ENCODE measurements at places on chromosomes 11 and 22.

GRCh38 chr11:8698379-8698851, 15.8 kb downstream of the RPL27A start:
- DNase-seq = no peak

DNA sequence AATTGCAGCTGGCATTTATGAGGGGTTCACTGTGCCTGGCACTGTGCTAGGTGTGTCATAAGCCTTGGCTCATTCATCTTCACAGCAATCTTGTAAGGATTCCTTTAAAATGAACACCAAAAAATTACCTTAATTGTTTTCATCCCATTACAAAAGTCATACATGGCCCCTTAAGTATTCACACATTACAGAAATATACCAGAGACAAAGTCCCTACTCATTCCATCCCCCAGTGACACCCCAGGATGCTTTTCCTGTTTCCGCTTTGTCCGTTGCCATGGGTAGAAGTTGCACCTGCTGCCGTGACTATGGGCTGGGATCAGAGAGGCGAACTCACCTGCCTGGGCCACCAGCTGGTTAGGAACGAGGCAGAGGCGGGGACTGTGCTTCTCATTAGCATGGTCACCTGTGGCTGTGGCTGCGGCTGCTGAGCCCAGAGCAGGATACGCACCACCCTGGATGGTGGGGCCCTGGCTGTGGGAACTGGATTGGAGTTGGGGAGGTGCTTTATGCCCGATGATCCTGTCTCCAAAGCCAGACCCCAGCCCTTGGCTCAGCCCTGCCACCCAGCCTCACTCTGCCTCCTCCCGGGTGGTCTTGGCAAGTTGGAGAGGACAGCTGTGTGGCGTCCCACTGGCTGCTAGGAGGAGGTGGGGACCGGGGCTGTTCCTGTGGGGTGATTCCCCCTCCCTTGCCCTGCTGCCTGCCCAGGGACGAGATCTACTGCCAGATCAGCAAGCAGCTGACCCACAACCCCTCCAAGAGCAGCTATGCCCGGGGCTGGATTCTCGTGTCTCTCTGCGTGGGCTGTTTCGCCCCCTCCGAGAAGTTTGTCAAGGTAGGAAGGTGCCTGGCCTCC, 60.8 kb downstream of the MYO7A start:
- no peak for DNase-seq

DNA sequence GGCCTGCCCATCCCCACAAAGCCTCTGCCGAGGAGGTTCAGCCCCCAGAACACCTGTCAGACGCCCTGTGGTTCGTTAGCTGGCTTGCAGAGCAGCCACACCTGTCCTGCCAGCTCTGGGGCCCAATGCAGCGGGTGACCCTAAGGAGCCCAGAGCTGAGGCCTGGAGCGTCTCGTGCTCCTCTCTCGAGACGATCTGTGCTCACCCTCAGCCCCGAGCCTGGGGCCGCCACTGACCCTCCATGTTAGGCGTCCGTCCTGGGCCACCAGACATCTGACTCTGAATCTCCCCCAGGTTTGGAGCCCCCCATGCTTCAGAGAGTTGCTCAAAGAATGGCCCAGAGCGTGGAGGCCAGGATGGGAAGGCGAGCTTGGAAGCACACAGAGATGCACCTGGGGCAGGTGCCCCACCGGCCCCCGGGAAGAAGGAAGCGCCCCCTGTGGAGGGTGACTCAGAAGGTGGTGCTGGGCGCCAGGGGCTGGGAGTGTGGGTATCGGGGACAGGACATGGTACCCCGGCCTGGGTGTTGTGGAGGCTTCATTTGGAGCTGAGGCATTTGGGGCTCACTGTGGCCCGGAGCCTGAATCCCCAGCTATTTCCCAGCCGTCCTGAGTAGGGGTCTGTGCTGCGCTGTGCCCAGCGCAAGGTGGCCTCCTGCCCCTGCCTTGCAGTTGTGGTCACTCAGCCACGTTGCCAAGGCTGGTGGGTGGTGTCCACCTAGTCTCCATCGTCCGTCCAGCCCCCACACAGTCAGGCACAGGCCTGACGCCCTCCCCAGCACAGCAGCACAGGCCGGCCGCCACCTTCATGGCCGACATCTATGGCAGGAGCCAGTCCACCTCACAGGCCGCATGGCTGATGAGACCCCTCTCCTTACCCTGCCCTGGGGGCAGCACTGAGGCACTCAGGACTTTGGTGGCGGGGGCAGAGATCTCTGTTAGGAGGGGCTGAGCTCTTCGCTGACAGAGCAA, 36.2 kb downstream of the SBF1 start:
- no peak for DNase-seq

GRCh38 chr11:106986261-106986660, 32.0 kb downstream of the GUCY1A2 start:
- no peak for DNase-seq

- no peak for DNase-seq
These were observed 112.9 kb upstream of the DDI1 start for GRCh38 chr11:103923451-103923931.

DNA sequence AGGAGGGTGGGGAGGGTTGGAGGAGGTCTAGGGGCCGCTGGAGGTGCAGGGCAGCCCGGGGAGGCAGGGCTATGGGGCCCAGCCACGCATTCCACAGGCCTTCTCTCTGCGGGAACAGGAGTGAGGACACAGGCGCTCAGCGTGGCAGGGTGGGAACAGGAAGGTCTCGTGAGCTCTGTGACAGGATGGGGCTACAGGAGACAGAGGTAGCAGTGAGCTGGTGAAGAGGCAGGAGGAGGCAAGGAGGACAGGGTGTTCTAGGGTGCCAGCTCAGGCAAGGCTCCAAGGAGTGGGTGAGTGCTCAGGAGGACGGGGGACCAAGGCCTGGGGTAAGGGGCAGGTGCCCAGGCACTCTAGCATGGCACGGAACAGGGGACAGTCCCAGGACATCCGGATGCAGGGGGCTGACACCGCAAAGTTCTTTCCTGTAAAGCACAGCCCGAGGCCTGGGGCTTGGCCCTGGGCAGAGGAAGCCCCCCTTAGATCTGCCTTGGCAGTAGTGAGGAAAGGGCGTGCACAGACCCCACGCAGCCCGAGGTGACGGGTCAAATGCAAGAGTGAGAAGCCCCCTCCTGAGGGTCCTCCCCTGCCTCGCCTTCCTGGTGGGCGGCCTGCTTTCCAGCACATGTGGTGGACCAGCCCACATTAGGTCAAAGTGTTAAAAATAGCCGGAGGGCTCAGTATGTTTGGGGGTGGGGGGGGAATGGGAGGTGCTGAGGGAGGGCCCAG, 4.7 kb upstream of the NEAT1 start:
- no peak for DNase-seq

Measured in HuH-7 (cell line).